Stimulated activated CD8-positive, alpha-beta memory T cell treated with anti-CD3 and anti-CD28 coated beads, Interleukin-2, amount 100 ng/mL, for 1 hour (primary cell): ENCODE measurements at places on chromosomes 7 and 10.

- no peak for DNase-seq
Measured at GRCh38 chr7:81484261-81484660, 285.6 kb downstream of the HGF start.

DNA sequence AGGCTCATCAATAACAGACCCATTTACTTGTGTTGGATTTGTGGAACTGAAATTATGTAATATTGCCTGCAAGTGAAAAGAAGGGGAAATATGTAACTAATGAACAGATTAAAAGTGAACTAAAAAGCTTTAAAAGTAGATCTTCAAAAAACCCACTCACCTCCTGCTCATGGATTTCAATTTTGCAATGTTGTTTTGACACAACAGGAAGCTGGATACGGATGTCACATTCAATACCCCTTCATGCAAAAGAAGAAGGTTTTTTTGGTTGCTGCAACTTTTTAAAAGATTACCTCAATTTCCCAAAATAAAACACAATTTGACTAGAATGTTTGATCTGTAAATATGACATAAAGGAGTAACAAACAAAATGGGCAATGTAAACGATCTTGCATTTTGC is 3.3 kb downstream of the MKI67 start:
- DNase-seq: no peak

DNA sequence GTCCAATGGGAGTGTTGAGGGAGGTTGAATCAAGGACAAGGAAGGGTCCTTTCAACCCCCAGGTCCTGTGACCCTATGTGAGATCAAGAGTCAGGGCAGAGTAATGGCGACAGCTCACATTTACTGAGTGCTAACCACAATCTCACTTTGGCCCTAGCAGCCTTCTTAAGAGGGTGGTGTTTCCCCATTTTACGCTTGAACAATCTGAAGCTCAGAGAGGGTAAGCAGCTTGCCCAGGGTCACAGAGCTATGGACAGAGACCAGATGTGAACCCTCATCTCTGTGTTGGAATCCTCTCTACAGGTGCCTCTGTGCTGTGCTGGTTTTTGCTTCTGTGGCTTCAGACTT is 102.0 kb downstream of the GRK5 start:
- DNase-seq: no peak

DNA sequence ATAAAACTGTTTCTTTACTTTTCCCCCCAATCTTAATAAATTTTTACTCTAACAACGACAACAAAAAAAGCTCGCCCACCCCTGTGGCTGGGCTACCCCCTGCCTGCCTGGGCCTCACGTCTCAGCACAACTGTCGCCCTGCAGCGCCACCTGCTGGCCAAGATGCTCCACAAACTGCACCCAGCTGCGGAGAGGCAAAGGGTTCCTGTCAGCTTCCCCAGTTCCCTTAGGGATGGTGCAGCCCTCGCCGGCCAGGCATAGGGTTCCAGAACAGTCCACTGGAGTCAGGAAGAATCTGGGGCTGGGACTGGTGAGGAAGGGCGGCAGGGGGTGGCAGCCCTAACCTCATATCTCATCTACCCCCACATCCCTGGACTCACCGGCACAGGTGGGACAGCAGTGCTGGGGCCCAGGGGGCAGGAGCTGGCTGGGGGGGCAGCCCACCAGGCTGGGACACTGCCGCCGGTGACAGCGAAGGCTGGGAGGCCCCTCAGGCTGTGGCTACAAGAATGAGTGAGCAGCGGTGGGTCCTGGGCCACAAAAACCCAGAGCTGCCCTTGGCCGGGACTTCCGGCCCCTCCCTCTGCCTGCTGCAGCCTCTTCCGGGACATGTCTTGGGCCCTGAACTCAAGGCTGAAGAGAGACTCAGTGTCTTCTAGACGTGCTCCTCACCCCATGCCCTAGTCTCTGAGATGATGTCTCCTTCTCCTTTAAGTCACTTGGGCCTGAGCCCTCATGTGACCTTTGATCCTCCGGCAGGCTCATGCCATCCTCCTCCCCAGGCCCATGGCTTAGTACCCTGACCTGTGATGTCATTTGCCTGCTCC is 21.2 kb downstream of the ATP6V1F start:
- DNase-seq: peak; percentile 75

DNA sequence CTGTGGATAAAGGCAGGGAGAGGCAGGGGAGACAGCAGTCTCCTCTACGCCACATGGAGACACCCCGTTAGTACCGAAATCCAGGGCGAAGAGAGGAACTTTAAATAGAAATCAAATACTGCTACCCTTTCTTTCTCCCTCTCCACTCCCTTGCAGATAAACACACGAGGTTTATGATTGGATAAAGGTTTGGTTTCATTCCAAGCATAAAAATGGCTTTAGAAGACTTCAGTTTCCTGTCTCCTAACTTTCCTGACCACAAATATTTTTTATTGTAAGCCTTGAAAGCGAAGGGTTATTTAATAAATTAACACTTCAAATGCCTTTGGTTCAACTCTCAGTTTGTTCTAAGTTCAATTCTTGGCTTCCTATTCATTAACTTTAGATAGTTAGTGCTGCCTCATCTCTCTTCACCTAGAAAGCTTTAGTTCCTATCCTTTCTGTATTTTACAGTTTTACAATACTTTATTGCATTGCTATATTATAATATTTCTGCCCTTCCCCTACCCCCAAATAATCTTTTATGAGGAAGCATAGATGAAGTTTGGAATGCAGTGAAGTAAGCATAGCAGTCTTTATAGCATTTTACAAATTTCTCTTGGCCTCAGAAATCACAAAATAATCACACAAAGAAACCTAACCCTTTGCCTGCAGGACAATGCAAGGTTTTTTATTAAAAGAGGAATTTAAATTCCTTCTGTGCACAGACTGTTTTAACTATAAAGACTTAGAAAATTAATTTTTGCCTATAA is 31.5 kb upstream of the ARID5B start:
- no peak for DNase-seq

DNA sequence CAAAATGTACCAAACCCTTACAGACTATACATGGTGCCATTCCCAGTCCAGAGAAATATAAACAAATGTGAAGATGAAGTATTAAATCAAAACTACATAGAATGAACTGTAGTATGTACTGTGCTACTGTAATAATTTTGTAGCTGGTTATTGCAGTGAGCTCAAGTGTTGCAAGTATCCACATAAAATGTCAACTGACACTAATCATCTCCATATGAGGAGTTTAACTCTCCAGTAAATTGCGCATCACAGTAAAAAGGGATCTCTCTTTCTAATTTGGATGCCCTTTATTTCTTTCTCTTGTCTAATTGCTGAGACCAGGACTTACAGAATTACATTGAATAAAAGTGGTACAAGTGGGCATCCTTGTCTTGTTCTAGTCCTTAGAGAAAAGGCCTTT is 165.5 kb downstream of the CPED1 start:
- no peak for DNase-seq

GRCh38 chr7:129356176-129356575 is 78.1 kb upstream of the STRIP2 start:
- DNase-seq: no peak

DNA sequence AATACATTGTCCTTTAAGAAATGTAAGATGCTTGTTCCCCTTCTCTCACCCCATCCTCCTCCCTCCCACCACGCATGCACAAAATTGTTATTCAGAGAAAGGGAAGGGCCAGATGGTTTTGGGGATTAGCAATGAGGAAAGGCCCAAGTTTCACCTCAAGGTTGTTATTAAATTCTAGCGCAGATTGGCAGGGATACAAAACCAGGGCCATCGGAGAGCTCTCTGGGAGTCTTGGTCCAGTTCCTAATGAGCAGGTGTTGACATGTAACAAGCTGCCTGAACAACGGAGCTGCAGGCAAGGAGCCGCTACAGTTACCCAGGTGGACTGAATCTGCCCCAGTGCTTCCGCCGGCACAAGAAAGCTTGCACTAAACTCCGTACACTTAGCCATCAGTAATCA is 9.7 kb upstream of the ANK3 start:
- DNase-seq: no peak

GRCh38 chr10:88159127-88159829 is 295.9 kb downstream of the PTEN start:
- DNase-seq: no peak

- no peak for DNase-seq
Measured at GRCh38 chr10:22758867-22759266, 44.5 kb upstream of the PIP4K2A start.

DNA sequence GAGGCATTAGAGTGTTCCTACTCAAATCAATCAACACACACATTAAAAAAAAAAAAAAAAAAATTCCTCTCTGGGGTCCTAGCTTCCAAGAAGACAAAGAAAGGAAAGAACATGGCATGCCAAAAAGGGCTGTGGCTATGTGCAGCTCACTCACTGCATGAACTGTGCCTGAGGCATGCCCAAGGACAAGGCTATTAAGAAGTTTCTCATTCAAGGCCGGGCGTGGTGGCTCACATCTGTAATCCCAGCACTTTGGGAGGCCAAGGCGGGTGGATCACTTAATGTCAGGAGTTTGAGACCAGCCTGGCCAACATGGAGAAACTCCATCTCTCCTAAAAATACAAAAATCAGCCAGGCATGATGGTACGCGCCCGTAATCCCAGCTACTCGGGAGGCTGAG is 41.9 kb upstream of the PPP3CB start:
- no peak for DNase-seq

DNA sequence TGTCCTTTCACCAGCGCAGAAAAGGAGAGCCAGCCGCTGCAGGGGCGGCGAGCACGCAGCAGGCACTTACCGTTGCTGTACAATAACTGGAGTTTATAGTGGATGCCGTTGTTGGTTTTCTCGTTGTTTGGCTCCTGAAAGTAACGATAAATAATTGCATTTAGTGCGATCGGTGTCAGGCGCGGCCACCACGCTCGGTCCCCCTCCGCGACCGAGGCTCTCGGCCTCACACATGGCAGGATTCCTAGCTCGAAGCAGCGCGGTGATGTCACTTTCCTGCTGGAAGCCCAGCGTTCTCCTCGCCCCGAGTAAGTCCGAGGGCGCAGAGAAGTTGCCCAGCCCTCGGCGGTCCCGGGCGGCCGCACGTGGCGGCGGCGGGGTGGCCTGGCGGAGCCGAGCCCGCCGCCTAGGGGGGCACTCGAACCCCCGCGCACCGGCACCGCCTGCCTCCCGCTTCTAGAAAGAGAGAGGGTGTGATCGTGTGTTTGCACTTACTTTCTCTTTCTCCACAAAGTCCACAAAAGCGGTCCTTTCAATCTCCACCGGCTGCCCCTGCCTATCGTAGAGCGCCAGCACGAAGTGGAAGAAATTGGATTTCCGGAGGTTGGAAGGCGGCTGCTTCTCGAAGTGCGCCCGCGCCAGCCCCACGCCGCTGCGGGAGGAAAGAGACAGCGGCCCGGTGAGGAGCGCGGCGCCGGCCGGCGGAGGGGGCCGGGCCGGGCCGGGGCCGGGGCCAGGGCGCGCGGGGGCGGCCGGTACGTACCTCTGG is 1.0 kb downstream of the EBF3 start:
- no peak for DNase-seq

- DNase-seq: no peak
Measured at GRCh38 chr10:97875391-97875790, 25.7 kb downstream of the GOLGA7B start.

GRCh38 chr10:68154211-68154497 is 44.9 kb downstream of the MYPN start:
- no peak for DNase-seq

GRCh38 chr7:148144827-148145226 is 445.7 kb upstream of the C7orf33 start:
- no peak for DNase-seq

- DNase-seq: no peak
Measured at GRCh38 chr7:127628445-127628844, 10.5 kb upstream of the PAX4 start.

DNA sequence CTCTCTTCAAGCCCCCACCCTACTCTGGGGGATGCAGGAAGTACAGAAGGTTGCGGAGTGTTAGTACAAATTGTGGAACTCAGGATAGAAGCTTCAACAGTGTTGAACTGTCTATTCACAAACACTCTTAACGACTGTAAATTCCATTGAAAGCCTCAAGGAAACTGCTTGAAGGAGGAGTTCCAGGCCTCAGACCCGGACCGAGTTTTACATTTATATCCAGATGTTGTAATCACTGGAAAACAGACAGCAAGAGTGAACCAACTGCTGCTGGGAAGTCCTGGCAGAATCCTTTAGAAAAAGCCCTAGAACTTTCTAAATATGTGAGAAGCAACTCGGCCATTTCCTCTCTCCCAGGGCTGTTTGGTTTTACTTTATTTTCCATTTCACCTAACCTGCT is 84.1 kb upstream of the LRRC18 start:
- DNase-seq: no peak

DNA sequence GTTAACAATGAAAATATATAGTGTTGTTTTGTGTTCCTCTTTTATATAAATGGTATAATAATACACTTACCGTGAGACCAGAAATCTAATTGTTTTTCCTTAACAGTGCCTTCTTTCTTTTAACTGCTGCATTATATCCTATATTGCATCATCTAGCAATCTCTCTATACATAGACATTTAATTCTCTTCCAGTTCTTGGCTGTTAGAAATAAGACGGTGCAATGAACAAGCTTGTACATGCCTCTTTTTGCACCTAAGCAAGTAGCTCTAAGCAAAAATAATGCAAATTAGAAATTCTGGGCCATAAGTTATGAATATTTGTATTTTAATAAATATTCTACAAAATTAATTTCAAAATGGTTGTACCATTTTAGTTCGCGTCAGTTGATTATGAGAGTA is 55.9 kb upstream of the AHR start:
- no peak for DNase-seq

DNA sequence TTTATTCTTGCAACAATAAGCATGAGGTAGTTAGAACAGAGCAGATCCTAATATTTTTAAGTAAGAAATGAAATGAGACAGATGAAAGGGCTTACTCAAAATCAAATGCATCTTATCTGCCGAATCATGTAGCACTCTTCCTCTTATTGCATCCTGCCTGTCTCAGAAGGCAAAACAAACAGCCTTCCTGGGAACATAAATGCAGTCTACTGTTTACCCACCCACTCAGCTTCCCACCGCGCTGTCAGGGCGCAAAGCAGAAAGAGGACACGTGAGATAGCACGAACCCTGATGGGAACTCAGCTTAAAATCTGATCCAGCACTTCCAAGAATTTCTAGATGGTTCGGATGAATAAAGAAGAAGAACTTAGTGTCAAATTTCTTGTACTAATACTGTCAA is 114.4 kb upstream of the CDK1 start:
- no peak for DNase-seq

GRCh38 chr10:53222806-53223205 is 450.2 kb upstream of the MBL2 start:
- no peak for DNase-seq

DNA sequence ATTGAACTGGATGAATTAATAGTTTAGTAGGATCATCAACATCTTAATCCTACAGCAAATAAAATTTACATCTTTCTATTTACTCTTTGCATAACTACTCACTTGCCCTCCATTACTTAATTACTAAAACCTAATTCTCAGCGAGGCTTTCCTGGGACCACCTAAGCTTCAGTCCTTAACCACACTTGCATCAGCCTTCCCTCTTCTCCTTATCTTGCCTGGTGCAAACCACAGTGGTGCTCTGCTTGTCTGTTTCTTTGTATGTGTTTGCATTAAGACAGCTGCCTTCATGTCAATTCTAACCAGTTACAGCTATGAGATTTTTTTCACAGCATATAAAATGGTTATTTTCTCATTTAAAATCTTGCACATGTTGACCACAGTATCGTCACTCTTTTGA is 72.6 kb upstream of the ZNF92 start:
- DNase-seq: no peak

- no peak for DNase-seq
Measured at GRCh38 chr10:124301736-124302135, 117.0 kb downstream of the OAT start.
